ENCODE measurements at places on chromosomes 5 and 9.

- peak; percentile 62 for DNase-seq
These were observed 502 bp downstream of the NSD1 start for GRCh38 chr5:177133853-177134696.

GRCh38 chr5:33457817-33458216 lies 17.1 kb downstream of the TARS1 start:
- DNase-seq = no peak

DNA sequence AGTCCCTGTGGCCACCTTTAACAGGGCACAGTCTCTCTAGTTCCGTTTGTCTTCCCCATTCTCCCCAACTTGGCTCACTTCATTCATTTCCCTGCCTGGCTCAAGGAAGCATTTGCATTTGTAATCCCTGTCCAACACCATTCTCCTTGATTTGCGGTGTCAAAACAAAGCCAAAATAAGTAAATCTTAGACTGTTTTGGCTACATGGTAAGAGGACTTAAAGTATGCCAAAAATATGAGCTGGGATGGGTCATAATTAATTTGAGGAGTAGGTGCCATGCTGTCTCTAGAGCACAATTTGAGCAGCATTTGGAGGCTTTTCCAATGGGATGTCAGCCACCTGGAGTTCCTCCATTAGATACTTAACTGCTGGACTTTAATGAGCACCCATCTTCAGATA lies 3.7 kb upstream of the GRIA1 start:
- no peak for DNase-seq

DNA sequence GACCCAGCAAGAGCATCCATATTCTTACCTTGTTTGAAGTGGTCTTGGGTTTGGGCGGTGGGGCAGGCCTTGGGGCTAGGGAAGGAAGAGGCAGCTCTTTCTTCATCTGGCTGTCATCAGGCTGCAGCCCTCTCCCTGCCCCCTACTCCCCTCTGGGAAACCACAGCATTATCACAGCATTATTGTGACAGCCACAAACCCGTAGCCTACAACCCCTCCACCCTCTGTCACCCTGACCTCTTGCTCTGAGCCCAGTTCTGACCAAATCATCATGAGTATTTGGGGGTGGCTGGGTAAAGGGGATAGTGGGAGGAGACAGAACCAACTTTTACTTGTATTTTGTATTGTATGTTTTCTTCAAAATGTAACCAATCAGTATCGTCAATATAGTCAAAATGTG lies 94.3 kb upstream of the ARRDC3 start:
- no peak for DNase-seq

GRCh38 chr5:63439537-63439936 lies 522.7 kb downstream of the HTR1A start:
- DNase-seq = no peak

GRCh38 chr5:176670449-176670848 lies 23.2 kb downstream of the TSPAN17 start:
- no peak for DNase-seq

DNA sequence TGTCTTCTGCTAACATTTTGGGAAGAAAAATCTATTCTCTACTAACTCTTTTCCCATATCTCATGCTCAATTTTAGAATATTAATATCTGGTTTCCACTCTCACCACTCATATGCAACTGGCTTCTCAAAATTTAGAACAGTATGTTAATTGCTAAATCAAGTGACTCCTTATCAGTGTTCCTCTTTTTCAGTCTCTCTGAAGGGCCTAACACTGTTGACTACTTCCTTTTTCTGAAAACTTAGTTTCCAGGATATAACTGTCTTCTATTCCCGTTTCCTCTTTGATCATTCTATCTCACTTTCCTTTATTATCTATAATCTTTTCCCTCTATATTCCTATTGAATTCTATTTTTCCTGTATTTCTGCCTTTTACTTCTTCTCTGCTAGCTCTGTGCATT lies 1717.2 kb upstream of the C9orf72 start:
- no peak for DNase-seq

Measured in muscle of back (tissue), 13 donors.